ENCODE measurements at places on chromosomes 3 and 15.

DNA sequence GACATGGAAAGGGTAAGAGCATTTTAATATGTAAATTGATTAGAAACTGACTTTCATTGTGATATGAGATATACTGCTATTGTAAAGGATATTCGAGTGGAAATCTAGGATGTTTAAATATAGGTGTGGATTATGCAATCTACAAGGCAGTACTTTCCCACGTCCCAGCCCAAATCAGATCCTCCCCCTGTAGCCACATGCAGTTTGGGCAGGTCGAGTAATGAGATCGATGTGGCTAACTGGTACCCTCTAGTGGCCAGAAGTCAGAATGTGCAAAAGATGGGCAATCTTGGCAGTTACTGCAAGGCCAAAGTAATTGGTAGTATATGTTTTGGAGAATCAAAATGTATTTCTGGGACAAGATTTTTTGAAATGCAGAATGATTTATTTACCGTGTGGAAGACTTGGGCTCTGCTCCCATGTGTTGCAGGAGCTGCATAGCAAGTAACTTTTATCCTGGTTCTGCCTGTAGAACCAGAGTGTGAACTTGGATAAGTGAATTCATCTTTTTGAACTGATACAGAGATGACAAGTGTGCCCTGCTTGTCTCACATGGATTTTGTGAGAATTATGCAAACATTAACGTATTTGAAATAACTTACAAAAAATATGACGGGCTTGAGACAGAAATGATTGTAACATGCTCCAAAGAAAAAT, 94.5 kb upstream of the ADAMTSL3 start:
- peak; percentile 17 for DNase-seq

DNA sequence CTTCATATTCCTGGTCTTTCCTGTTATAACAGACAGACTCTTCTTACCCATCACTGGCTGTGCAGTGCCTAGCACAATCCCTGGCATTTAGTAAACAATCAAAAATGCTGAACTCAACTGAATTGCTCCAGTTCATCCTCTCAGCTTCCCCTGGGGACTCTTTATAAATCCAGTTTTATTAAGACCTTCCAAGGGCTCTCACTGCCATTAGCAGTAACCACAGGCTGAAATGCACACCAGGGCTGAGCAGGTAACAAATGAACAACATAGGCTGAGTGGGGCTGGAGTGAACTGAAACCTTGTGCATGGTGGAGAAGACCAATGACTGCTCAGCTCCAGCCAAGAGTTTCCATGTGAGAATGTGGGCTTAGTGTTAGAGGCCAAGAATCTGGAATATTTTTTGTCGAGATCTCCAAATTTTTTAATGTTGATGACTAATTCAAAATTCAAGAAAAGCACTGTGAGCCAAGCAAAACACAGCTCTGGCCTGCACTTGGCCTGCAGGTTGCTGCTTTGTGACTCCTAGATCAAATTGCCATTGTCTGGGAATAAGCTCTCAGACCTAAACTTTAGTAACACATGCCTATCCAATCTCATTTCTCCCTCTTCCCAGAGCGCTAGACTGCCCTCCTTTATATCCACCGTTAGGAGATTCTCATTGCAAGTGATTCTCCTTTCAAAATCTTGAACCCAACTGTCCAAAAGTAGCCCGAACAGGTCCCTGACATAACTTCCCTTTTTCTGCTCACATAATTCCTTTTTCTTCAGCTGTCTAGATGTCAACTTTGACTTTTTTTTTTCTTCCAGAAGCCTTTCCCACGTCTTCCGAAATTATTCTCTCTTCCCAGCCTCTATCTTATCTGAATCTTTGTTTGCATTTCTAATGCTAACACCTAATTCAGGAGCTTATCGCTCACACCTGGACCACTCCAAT, 7.4 kb downstream of the SQOR start:
- no peak for DNase-seq

- DNase-seq: peak; percentile 52
These were observed 70.7 kb downstream of the RPLP1 start for GRCh38 chr15:69523010-69524001.

- no peak for DNase-seq
These were observed 779.1 kb downstream of the MECOM start for GRCh38 chr3:168884353-168884903.

GRCh38 chr3:192275741-192276355, 451.5 kb downstream of the FGF12 start:
- no peak for DNase-seq

DNA sequence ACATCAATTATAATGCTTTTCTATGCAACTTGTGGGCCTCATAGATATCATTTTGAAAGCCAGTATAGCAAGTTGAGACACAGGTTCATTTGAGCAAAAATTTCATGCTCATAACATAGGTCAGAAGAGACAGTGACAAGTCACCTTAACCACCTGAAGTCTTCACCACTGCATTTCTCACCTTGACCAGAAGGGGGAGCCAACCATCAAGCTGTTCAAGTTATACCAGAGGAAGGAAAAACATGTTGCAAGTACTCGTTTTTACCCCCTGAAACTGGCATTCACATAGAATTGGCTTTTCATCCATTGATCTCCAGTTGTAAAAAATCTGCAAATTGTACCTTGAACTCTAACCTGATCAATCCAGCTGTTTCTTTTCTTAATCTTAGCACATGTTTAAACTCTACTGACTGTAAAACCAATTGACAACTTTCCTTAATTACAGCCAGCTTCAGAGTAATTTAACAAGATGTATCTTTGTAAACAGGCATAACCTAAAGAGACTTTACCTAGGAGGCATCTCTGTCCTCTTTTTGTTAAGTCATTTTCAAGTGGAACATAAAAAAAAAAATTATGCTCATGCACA, 1.4 kb downstream of the LMOD3 start:
- peak; percentile 67 for DNase-seq

DNA sequence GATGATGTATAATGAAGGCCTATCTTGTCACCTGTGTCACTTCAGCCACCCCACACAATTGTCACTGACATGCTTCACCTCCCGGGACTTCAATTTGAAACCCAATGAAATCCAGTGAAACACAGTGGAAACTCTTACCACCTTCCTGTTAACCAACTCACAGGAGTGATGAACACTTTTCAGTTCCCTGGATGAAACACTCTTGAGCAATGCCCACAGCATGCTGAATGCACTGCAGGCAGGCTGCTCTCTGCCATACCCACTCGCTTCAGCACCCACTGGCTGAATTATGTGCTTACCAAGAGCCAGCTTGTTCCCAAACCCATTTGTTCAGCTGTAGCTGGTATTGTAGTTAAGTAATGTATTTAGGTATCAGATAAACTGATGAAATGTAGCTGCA, 47.0 kb downstream of the MAP2K1 start:
- no peak for DNase-seq

DNA sequence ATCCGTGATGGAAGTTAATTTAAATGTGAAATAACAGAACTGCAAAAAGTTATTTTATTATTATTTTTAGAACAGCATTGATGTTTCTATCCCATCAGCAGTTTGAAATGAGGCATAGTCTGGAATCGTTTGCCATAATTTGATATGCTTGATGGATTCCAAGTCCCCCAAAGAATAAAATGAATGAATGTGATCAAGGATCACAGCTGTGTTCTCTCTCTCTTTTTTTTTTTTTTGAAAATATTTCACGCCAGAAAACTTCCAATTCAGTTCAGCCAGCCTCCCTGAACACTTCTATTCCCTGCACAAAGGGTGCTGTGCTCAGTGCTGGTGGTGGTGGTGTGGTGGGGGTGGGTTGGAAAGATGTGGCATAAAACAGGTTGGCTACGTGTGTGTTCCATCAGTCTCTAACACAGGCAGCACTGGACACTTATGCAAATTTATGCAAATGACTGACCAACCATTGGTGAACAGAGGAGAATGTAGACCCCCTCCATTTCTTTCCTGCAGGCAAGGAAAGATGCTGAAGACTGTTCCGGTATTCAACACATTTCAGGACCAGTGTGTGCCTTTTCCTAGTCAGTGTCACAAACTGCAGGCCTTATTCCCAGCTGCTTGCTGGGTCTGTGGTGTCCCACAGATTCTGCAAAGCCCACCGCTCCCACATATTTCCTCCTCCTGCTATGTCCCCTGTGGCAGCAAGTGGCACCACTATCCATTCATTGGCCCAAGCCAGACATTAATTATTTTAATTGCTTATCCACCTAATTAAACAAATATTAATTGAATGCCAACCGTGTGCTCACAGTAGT, 10.6 kb downstream of the ARNT2 start:
- no peak for DNase-seq

GRCh38 chr15:65192016-65192415, 6.9 kb upstream of the CLPX start:
- DNase-seq: no peak

DNA sequence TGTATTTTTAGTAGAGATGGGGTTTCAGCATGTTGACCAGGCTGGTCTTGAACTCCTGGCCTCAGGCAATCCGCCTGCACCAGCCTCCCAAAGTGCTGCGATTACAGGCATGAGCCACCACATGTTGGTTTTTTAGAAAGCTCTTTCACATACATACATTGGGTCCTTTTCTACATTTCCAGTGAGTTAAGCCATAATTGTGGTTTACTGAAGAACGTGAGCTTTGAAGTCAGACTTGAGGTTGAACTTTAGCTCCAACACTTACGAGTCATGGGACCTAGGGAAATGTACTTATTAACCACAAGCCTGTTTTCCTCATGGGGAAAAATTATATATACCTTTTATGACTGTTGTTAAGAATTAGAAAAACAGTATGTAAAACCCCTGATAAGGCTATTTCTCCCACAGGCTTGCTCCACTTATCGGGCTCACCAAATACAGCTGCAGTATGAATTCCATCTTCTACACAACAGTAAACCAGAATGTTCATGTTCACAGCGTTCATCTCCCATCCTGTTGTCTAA, 39.0 kb downstream of the GPR160 start:
- no peak for DNase-seq

GRCh38 chr15:86591994-86592735, 512.5 kb downstream of the AGBL1 start:
- DNase-seq: no peak

GRCh38 chr3:30098653-30099455, 507.5 kb upstream of the TGFBR2 start:
- DNase-seq: no peak

- DNase-seq: no peak
These were observed 6.5 kb downstream of the DAG1 start for GRCh38 chr3:49476563-49476962.

DNA sequence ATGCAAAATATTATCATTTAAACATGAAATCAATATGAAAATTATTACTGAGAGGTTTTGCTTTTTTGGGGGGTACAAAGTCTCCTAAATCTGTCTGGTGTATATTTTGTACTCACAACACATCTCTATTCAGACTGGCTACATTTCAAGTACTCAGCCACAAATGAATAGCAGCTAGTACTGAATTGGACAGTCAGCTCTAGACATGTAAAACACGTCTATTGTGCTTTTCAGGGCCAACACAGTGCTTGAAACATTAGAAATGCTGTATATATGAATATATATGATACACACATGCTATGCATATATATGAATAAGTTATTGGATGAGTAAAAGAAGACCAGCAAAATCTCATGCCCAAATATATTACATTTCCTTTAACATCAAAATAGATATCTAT, 103.8 kb upstream of the CFAP20DC start:
- no peak for DNase-seq

- DNase-seq: no peak
These were observed 1154.3 kb downstream of the ROBO1 start for GRCh38 chr3:78613421-78613879.

DNA sequence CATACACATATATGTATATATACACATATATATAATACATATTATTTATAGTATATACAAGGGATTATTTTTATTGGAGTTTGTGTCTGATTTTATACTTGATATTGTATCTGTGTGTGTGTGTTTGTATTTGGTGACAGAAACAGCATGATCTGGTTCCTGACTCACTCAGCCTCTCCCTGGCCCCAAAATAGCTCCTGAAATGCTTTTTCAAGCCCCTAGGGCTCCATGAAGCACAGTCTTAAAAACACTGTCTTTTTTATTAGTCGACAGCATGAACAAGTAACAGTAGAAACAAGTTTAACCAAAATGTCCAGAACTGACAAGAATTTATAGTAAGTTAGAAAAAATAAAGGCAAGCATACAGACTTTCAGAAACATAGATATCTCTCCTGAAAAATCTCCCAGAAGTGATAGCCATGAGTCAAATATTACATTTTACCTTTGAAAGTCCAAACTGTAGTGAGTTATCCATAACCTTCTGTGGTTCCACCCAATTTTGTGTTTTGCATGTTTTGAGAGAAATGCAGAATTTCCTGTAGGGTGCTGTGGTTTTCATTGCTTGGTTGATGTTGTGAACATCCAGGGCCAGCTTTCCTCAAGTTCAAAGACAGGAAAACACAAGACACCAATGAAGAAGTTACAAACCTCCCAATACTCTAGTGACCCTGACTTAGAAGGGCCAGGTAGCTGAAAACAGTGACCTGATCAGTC, 98.5 kb upstream of the CCDC80 start:
- no peak for DNase-seq

GRCh38 chr3:70272798-70273197, 39.6 kb downstream of the MDFIC2 start:
- no peak for DNase-seq

DNA sequence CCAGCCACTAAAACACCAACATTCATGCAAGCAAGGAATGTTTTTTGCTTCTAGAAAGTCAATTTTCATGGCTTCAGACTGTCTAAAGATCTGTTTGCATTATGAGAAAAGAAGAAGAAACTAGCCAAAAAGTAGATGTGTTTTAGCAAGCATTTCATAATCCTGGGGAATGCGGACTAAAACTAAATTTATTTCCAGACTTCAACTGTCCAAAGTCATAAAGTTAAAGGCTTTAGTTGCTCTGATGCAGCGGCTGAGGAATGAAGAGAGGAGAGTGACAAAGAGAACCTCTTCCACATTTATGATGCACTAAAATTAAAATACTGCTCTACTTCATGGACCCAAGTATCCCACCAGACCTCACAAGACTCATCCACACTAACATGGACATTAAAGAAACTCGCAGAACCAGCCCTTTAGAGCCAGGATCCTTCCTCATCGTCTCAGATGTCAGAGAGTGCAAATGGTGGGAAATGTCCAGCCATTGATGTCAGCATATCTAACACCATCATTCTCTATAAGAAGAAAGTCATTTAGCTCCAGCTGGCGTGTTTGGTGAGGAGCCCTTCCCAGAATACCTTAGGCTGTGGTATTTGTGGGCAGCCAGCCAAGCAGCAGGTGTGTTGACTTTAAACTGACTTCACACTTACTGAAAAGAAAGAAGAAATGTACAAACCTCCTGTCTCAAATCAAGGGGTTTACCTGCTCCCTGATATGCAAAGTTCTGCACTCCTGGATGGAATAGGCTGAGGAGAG, 17.4 kb downstream of the FYCO1 start:
- DNase-seq: peak; percentile 30
